ENCODE measurements at places on chromosomes 2 and 18.

DNA sequence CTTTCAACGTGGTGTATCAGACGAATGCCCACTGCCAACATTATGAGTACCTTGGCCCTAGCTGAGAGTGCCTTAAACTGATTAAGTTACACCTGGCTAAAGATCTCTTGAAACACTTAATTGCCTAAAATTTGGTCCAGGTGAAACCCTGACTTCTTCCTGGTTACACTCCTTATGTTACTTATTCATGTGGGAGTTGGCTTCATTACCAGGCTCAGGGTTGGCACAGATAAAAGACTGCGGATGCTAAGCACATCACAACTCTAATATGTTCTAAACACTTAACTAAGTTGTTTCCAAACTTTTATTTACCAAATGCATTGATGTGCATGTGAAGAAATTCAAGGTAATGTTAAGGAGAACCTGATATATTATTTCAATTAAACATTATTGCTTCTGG is 298.9 kb downstream of the TCF4 start:
- no peak for DNase-seq

- no peak for DNase-seq
These were observed 53.8 kb upstream of the SPTBN1 start for GRCh38 chr2:54402350-54402749.

- DNase-seq, result no peak
These were observed 223.6 kb upstream of the EPAS1 start for GRCh38 chr2:46073540-46074046.

- DNase-seq, result no peak
These were observed 434.7 kb downstream of the EPHA4 start for GRCh38 chr2:221137385-221137784.

DNA sequence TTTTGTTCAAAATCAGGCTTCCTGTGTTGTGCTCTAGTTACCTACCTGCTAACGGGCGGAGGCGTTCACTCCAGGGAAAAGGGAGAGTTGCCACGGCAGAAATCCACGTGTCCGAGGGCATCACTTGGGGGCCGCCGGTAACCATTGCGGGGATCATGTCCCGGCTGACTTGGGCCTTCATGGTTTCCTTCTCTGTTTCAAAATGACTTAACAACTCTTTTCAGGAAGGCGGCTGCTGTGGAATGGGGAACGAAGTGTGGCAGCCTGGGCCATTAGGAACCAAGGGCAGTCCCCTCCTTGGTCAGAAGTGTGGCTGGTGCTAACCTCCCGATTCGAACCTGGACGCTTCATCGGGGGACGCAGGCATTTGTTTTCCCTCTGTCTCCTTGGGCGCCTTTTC is 56.8 kb downstream of the INPP5D start:
- no peak for DNase-seq

DNA sequence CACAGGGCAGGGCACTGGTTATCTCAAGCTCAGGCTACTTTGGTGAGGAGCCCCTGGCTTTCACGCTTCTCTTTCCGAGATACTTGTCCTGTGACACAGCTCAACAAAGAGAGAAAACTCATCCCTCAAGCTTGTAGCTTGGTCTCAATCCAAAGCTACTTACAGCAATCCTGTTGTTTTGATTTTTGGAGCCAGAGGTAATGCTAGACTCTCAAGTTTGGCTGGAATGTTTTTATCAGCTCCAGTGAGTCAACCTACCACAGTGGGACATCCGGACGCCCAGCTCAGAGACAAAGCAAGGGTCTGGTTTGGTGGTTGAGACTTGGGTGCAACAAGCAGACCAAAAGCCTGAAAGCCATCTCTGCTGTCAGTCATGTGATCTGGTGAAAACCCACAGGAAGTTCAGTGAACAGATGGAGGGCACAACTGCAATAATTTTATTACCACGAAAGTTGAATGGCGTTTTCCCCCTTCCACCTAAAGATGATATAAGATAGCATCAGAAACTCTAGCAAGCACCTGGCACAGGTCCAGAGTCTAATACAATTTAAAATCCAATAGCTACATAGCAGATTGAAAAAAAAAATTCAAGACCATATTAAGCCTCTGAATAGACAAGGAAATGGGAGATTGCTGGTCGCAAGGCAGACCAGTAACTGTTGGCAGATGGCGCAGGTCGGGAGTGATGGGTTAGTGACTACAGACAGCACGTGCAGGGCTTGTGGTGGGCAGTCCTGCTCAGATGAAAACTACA is 102.3 kb upstream of the SMAD7 start:
- peak; percentile 21 for DNase-seq
